ENCODE measurements at places on chromosomes 3 and 15. TPM values are rescaled to one million over a fixed set of nuclear protein-coding genes. Genes with fewer than 3 reads are reported as not detected.

DNA sequence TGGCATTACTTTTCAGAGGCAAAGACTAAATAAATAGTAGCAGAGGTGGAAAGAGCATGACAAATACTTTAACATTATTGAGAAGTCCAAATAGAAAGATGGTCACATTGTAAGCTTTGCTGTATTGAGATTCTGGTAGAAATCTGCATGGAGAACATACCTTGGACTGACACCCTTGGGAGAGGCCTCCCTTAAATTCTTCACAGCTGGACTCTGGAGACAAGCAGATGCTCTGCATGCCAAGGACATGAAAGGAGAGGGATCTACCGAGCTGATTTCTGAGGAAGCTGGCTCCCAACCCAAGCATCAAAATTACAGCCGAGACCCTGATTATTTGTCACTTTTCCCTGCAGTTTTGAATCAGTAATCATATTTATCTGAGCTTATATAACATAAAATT is 212.5 kb upstream of the COL8A1 start:
- no peaks in the 10 kb centered on the region for H3K36me3 ChIP-seq
- peaks cover 41% of the 10 kb centered on the region for H3K27me3 ChIP-seq
- H3K27ac ChIP-seq, result no peak overlapping the region

Gene CTNNB1
- 265 TPM for total RNA-seq

Gene FOXL2NB
- 0.93 TPM for total RNA-seq

- no peak overlapping the region for H3K27ac ChIP-seq
- no peak for DNase-seq
- no peak overlapping the region for H3K4me3 ChIP-seq
- no peaks in the 10 kb centered on the region for H3K27me3 ChIP-seq
These were observed 880.1 kb upstream of the NR2F2 start for GRCh38 chr15:95450413-95450812.

Gene C3orf85
- not detected for total RNA-seq

DNA sequence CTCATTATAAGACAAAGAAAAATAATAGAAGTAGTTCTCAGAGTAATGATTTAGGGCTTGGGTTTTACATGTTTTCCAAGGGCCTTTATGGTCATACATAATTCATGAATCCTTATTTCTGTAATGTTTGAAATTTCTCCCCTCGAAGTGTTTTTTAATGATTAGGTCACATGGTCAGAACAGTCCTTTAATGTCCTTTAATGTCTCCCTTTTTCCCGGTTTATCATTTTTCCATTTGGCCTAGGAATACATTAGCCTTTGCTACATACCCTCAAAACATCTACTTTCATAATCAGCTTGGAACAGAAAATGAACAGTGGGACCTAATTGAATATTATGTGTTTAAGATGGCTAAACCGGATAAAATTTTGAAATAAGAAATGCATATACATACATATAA is 159.9 kb upstream of the ROBO2 start:
- H3K27ac ChIP-seq, result no peak overlapping the region
- no peak overlapping the region for H3K4me3 ChIP-seq
- no peak for DNase-seq
- H3K36me3 ChIP-seq, result no peaks in the 10 kb centered on the region
- H3K27me3 ChIP-seq, result no peaks in the 10 kb centered on the region
- no peaks in the 10 kb centered on the region for H3K4me1 ChIP-seq

Gene SEC22A
- 10.6 TPM for total RNA-seq

GRCh38 chr15:76159282-76159681 is 99.5 kb downstream of the TMEM266 start:
- H3K4me1 ChIP-seq, result no peaks in the 10 kb centered on the region
- no peak overlapping the region for H3K4me3 ChIP-seq
- no peaks in the 10 kb centered on the region for H3K36me3 ChIP-seq
- no peak for DNase-seq

Gene ATP13A3
- 139 TPM for total RNA-seq

Gene SLC27A2
- total RNA-seq, result 14.0 TPM
